ENCODE measurements at places on chromosomes 7 and 10.

GRCh38 chr10:72659694-72660093 is 32.2 kb upstream of the MCU start:
- no peak for DNase-seq

DNA sequence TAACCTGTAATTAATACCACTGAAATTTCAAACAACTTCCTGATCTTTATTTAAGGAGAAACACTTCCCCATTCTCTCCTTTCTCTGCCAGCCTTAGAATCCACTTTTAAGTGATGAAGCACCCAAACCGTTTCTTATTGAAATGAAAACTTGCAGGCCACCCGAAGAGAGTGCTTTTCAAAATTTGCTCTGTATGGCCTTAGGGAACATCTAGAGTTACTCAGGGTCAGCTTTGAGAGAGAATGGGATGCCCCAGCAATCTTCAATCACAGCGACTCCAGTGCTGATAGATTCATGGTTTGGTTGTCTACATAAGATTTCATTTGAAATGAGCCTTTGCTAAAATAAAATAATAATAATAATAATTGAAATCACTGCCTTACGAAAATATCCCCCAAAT is 323.1 kb downstream of the PCLO start:
- no peak for DNase-seq

DNA sequence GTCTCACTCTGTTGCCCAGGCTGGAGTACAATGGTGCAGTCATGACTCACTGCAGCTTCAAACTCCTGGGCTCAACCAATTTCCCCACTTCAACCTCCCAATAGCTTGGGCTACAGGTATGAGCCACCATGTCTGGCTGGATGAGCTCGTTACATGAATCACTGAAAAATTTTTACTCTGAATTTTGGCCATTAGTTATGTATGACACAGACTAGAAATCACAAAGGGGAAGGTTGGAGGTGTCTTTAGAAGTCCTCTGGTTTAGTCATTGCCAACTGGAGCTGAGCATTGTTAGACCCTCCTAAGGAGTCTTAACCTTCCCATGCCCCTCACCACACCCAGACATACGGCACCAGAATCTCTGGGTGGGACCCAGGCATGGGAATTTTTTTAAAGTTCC is 34.7 kb downstream of the SVIL start:
- no peak for DNase-seq

- DNase-seq, result peak; percentile 78
These were observed 139.4 kb downstream of the EPC1 start for GRCh38 chr10:32207544-32207943.

GRCh38 chr7:101319401-101319800 is 2.2 kb downstream of the IFT22 start:
- DNase-seq, result no peak

DNA sequence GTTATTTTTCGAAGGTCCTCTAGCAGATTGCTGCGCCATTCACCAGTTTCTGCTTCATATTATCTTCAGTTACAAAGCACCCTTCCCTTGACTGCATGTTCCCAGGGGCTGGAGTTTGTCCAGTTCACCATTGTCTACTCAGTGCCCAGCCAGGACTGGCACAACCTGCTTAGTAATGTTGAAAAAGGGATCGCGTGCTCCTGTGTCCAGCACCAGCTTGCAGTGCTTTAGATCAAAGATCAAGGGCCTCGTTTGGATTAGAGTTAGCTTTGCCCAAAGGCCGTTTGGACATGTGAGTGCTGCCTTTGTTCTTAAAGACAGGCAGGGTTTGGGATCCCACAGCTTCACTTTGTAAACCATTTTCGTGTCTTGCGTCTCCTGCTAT is 867 bp downstream of the ATP6V0E2 start:
- no peak for DNase-seq

GRCh38 chr7:86978808-86979506 is 80.5 kb downstream of the ELAPOR2 start:
- DNase-seq, result no peak

DNA sequence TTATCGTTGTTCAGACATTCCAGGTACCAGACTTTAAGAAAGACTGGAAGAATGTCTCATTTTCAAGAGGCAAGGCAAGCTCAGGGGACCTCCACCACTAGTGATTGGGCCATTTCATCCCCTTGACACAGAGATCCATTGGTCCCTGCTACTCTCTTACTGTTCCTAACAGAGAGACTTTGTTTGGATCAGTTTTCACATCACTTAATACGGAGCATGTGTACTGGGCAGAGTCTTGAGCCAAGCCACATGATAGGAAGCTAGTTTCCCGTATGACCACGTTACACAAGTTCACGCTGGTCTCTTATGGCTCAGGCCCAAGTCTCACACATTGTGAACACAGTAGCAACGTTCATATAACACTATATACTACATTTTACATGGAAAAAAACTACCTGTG is 269.9 kb downstream of the BAMBI start:
- no peak for DNase-seq

DNA sequence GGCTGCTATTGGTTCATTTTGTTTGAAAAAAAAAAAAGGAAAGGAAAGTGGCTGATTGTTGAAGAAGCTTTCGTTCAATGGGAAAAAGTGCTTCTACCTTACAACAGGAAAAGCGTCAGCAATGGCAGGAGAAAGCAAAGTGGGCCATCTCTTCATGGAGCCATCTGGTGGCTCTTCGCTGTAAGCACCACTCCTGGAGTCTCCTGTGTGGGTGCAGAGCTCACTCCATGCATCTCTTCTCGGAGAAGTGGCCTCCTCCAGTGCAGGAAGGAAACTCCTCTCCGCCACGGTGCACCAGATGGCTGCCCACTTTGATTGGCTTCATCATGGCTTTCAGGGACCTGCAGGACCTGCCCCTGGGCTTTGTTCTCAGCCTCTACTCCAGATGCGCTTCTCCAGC is 250.9 kb downstream of the PTEN start:
- peak; percentile 80 for DNase-seq

DNA sequence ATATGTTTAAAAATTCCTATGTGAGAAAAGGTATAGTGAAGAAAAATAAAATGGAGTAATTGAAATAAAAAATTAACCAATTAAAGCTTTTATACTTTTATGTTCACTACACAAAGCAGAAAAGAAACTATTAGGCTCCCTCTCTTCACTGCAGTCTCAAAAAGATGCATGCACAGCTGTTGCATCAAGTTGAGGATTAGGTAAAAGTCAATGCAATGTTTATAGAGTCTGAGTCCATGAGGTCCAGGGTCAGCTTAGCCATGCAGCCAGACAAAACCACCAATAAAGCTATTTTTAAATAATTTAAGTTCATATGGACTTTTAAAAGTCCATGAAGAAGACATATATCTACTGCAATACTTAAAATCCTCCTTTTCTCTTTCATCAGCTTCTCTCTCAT is 31.1 kb upstream of the ING3 start:
- DNase-seq, result no peak

- no peak for DNase-seq
These were observed 742.3 kb upstream of the GALNT17 start for GRCh38 chr7:70389531-70390151.

- no peak for DNase-seq
These were observed 29.3 kb upstream of the GGCT start for GRCh38 chr7:30533886-30534285.

GRCh38 chr10:12225444-12225843 is 29.5 kb downstream of the CDC123 start:
- no peak for DNase-seq

- no peak for DNase-seq
These were observed 255.5 kb downstream of the AGMO start for GRCh38 chr7:15306296-15306695.

DNA sequence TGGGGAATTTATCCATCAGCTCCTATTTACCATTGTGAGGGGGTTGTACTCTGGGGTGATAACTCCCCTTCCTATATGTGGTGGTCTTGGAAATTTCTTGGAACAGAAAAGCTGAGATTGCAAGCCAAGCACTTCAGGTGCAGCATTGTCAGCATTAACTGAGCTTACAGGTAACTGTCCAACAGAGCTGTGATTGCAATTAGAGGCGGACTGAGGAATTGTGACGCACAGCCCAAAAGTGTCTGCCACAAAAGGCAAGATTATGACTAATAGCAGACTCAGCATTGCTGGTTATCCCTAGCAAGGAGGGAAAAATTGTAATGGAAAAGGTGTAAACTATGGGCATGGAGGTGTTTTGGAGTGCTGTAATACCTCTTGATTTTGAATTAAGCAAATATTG is 126.1 kb upstream of the AGR3 start:
- no peak for DNase-seq

DNA sequence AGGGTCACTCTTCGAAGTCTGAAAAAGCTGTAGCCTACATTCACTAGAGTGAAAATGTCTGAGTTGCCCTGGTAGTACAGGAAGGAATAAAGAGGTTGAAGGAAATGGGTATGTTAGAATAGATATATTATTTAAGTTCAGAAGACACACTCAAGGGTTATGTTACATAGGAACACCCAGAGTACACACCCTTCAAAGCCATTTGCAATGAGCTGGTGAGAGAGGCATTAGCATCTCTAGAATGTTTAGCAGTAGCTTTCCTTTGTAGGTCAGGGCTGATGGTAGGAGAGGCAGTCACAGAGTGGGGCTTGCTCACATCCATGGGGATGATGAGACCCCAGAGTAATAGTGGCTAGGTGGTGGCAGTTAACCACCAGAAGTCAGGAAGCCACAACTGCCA is 221.2 kb downstream of the SLC25A13 start:
- DNase-seq, result no peak

DNA sequence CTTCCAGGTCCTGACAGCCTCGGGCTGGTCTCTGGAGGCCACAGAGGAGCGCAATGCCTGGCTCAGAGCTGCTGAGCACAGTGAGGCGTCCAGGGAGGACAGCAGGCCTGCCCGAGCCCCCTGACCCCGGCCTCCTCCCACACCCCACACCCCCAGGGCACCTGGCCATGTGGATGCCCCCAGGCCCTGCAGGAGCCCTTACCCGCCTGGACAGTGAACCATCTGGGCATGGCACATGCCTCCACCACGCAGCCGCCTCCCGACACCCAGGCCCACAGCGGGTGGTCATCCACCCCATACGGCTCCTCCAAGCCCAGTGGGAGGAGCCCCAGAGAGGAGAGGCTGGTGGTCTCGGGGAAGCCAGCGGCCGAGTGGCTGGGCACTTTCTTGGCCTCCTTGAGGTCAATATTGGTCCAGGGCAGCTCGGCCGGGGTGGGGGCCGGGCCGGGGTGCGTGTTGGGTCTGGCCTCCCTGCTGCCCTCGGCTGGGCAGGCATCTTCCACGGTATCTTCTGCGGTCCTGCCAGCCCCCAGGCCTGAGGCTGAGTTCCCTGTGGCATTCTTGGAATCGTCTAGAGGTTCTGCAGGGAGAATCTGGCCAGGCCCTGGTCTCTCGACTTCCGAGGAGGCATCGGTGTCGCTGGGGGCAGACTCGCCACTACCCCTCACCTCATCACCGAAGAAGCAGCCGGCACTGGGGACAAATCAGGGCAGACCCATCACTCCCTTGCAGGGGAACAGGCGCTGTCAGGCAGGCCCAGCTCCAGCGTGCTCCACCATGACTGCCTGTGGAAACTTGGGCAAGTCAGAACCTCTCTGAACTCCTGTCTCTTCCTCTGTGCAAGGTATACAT is 18.6 kb downstream of the TECPR1 start:
- no peak for DNase-seq

GRCh38 chr7:70857793-70858545 is 274.0 kb upstream of the GALNT17 start:
- DNase-seq, result no peak

- no peak for DNase-seq
These were observed 44.9 kb downstream of the MINDY4 start for GRCh38 chr7:30815951-30816644.

DNA sequence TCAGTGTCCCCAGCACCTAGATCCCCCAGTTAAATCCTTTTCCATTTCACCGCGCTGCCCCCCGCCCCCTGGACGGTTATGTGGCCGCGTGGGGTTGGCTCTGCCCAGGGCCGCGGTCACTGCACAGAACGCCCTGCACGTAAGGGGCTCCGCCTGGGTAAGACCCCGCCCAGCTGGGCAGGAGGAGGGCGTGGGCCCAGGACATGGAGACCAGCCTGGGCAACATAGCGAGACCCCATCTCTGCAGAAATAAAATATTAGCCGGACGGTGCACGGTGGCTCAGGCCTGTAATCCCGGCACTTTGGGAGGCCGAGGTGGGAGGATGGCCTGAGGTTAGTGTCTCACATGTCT is 650 bp upstream of the ZFAND2A start:
- peak; percentile 54 for DNase-seq

- no peak for DNase-seq
These were observed 67.8 kb upstream of the NMT2 start for GRCh38 chr10:15236340-15236739.

GRCh38 chr7:25054819-25055519 is 70.1 kb downstream of the CYCS start:
- no peak for DNase-seq

DNA sequence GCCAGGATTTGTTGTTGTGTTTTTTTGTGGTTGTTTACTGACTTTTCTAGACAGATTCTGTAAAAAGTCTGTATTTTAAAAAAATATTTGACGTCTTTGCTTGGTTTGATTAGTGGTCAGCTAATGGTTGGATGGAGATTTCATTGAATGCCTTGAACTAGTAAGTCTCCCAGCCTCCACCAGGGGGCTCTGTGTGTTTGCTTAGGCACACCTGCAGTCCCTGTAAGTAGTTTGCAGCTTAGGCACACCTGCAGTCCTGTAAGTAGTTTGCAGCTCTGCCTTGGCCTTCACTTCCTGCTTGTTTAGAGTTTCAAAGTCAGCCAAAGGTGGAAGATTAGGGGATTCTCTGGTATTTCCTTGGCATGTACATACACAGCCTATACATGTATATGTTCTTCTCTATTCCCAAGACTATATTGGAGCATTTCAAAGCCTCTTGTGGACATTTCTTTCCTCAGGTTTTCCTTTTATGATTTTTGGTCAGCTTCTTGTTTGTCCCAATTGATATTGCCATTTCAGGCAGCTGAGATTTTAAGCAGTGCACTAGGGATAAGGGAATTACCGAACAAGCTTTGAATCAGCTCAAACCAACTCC is 101.6 kb downstream of the CCSER2 start:
- peak; percentile 45 for DNase-seq

GRCh38 chr7:82594665-82595064 is 151.1 kb upstream of the CACNA2D1 start:
- DNase-seq, result no peak

DNA sequence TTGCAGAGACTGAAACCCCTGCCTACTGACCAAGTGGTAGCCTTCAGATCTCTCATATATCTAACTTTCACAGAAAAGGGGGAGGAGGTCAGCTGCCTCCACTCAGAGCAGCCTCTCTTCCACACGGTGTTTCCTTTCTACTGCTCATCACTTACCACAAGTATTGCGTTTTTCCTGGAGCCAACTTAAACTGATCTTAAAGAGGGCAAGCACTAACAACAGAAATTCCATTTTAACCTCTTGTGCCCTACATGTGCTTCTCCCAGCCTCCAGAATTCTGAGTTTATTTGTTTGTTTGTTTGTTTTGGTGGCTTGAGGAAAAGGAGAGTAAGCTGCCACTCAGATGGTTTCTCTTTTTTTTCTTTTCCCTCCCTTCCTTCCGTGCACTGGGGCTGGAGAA is 19.1 kb downstream of the SKIDA1 start:
- no peak for DNase-seq

GRCh38 chr7:123763191-123763661 is 14.4 kb upstream of the WASL start:
- DNase-seq, result no peak
